ENCODE measurements at places on chromosomes 7 and 10. TPM values are rescaled to one million over a fixed set of nuclear protein-coding genes. Genes with fewer than 3 reads are reported as not detected.

DYNC1I1 gene
- total RNA-seq, result 0.08 TPM

EVX1 gene
- total RNA-seq, result not detected

- no peak overlapping the region for H3K4me3 ChIP-seq
- H3K36me3 ChIP-seq, result no peaks in the 10 kb centered on the region
- no peaks in the 10 kb centered on the region for H3K4me1 ChIP-seq
These were observed 129.8 kb downstream of the BUB3 start for GRCh38 chr10:123284022-123284421.

COL13A1 gene
- total RNA-seq, result not detected

DNA sequence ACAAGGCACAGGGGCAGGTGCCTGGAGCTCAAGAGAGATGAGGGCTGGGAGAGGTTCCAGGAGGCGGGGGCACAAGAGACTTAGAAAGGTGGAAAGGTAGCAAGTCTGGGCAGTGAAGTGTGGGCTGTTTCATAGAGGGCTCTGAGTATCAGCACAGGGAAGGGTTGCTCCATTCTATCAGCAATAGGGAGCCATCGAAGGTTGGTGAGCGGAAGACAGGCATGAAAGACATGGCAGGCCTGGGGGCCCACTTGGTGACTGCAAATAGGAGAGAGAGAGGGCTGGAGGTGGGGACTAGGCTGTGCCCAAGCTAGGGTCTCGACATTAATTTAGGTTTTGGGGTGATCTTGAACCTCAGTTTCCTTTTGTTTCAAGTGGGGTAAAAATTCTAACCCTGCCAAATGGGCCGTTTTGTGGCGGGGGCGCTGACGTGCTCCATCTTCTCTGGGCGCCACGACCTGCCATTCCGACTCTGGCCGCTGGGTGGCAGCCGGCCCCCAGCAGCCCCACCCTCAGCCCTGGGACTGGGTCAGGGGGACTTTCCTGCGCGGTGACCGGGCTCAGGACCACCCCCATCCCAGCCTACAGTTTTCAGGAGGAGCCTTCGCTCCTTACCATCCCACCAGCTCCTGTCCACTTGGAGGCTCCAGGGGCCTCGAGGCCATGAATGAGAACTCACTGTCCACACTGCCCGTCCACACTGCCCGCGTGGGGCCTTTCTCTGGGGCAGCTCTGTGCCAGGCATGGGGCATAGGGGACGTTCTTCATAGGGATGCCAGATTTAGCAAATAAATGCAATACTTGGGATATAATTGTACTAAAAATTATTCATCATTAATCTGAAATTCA, 37.2 kb upstream of the PCBD1 start:
- no peak overlapping the region for H3K4me3 ChIP-seq
- no peaks in the 10 kb centered on the region for H3K36me3 ChIP-seq
- H3K27me3 ChIP-seq, result peaks cover 61% of the 10 kb centered on the region

MSMB gene
- total RNA-seq, result not detected

DNA sequence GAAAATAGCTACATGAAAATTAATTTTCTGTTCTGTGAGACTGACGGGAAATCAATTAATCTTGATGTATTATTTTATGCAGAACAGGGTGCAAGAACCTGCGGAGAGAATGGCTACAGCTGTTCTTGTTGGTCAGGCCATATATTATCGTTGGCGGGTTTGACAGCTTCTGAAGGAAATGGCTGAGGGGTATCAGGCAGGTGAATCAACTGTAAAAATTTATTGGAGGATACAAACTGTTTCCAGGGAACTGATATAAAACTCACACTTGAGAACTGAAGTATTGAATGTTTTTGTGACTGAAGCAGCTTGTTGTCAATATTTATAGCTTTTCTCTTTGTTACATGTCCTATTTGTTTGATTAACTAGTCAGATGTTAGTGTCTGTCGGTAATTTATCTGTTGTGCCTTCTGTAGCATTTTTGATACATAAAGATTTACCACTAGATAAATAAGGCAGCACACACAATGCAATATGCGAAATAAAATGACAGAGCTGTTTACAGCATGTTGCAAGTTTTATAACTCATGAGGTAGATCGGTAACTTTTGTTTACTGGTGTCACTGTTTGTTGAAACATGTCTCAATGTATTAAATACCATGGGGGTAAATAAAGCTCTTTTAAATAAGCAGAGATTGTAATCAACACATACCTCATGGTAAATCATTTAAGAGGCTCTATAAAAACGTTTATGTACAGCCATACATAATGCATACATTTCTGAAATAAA, 308.2 kb downstream of the LRMDA start:
- H3K4me1 ChIP-seq, result peaks cover 48% of the 10 kb centered on the region
- H3K27me3 ChIP-seq, result no peaks in the 10 kb centered on the region
- H3K27ac ChIP-seq, result no peak overlapping the region
- no peaks in the 10 kb centered on the region for H3K36me3 ChIP-seq
- H3K4me3 ChIP-seq, result no peak overlapping the region
- DNase-seq, result no peak

- H3K27ac ChIP-seq, result no peak overlapping the region
- DNase-seq, result no peak
- H3K27me3 ChIP-seq, result no peaks in the 10 kb centered on the region
- H3K4me1 ChIP-seq, result no peaks in the 10 kb centered on the region
These were observed 223.6 kb downstream of the IPMK start for GRCh38 chr10:58044072-58044471.

TYSND1 gene
- total RNA-seq, result 6.8 TPM

GRCh38 chr7:20458521-20458920, 127.8 kb downstream of the ITGB8 start:
- no peaks in the 10 kb centered on the region for H3K27me3 ChIP-seq
- no peak overlapping the region for H3K27ac ChIP-seq
- no peak for DNase-seq

GPR37 gene
- total RNA-seq, result not detected

NME8 gene
- not detected for total RNA-seq

DNA sequence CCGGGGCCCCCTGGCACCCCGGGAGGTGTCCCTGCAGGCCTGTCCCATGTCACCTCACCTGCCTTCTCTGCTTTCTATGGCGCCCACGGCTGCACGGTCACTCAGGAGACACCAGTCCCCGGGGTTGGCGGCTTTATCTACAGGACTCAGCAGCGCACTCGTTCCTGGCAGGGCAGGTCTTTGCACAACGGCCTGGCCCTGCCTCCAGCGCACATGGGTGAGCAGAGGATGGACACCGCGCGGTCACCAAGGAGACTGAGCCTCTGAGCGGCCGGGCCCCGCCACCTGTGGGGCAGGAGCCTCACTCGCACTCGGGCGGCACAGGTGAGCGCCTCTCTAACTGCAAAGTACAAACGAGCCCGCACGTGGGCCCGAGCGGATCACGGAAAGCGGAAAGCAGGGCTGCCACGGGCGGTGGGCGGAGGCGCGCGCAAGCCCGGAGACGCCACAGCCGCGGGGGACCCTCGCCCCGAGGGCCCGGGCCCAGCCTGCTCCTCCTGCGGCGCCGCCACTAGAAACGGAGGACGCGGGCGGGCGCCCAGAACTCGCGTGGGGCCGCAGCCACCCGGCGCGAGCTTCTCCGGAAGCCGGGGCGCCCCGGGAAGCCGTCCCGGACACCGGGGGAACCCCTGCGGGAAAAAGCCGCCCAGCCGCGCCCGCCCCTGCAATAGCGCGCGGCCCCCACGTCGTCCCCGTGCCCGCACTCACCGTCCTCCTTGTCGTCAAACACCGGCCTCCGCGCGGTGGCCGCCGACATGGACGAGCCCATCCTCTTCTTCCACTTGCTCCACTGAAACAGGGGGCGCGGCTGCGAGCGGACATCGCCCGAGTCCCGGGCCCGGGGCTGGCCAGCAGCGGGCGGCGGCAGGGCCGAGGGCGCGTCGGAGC, 642 bp downstream of the STK32C start:
- peak; percentile 57 for DNase-seq
- peak overlapping the region; percentile 76 for H3K4me3 ChIP-seq
- no peaks in the 10 kb centered on the region for H3K36me3 ChIP-seq
- no peak overlapping the region for H3K27ac ChIP-seq
- no peaks in the 10 kb centered on the region for H3K27me3 ChIP-seq
- peaks cover 45% of the 10 kb centered on the region for H3K4me1 ChIP-seq
